MCF 10A (cell line): ENCODE measurements at places on chromosomes 5 and 9. TPM values are rescaled to one million over a fixed set of nuclear protein-coding genes. Genes with fewer than 3 reads are reported as not detected.
A peak's percentile ranks its signal among the peaks of the same experiment; 100 is the strongest.

GRCh38 chr5:38783011-38783561, 62.7 kb upstream of the OSMR start:
- DNase-seq = peak; percentile 85

The ECM2 gene
- 10.2 and 13.5 TPM in 2 replicates for total RNA-seq

- DNase-seq = no peak
These were observed 5.7 kb downstream of the C9orf43 start for GRCh38 chr9:113416149-113416721.

DNA sequence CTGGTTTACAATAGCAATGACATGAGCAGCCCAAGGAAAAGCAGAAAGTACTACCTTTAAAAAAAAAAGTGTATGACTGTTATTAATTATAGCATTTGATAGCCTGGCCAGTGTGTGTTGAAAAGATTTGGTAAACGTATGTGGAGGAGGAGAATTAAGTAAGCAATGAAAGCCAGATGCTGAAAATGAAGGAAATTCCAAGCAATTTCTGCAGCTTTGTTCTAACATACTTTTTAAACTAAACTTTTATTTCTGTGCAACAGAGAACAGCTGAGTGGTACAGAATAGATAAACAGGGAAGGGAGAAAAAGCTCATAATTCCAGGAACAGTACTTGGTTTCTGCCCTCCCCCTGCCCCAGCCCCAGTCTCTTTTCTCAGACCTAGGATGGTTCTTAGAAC, 252.6 kb downstream of the ADAMTSL1 start:
- DNase-seq = no peak

The LRRC19 gene
- total RNA-seq = not detected in 2 replicates

The MYMK gene
- not detected in 2 replicates for total RNA-seq

- DNase-seq = peak; percentile 37
These were observed 789 bp downstream of the ACER2 start for GRCh38 chr9:19409401-19410194.

GRCh38 chr5:1134478-1134877, 22.6 kb upstream of the SLC12A7 start:
- DNase-seq = no peak

DNA sequence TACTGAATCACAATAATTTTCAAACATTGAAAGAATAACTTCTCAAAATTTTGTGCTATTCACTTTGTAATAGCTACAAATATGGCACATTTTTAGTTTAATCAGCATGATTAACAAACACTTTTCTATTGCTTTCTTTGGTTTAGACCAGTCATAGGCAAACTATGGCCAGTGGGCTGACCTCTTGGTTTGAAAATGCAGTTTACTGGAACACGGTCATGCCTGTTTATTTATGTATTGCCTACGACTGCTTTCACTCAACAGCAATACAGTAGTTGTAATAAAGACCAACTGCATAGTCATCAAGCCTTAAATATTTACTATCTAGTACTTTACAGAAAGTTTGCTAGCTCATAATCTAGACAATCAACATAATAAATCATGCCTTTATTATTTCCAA, 810.8 kb downstream of the TLE1 start:
- no peak for DNase-seq

DNA sequence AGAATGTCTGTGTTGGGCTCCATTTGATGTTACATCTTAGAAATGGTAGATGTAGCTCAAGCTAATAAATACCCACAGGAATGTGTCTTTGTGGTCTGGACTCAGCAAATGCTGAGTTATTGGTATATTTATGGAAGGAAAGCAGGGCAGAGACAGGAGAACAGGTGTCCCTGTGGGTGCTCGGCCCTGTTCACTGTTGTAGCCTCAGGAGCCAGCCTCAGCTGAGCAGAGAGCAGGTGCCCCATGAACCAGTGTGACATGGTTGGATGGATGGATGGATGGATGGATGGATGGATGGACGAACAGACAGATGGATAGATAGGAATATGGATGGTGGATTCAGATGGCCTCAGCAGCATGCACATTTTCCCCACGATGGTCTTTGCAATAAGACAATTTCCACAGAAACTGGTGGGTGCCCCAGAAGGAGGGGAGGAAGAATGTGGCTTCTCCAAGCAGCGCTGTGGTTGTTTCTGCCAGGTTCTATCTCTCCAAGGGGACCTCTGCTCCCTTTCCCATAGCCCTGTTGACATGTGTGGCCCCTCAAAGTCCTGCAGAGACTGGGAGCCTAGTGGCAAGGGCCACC, 8.2 kb upstream of the IRF1 start:
- no peak for DNase-seq

GRCh38 chr9:135255033-135255840, 167.8 kb downstream of the OLFM1 start:
- no peak for DNase-seq

DNA sequence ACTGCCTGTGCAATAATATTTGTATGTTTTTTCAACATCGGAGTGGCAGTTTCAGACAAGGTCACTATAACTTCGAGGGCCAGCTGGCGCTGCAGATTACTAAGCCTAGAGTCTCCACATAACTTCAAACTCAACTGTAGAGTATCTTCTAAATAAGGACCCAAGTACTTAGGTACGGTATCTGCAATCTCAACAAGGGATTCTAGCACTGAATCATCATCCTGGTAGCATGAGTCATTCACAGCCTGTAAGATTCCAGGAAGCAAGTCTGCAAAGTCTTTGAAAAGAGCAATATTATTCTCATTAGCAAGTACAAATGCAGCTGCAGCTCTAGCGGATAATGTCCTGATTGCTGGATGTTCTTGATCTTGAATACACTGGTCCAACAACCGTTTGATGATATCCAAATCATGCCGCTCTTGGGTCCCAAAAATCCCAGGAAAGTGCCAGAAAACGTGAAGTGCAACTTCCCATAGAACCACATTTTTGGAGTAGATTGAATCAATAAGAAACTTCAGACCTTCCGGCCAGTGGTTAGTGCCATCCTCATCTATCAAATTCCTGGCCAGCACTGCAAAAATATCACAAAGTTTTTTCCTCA, 654 bp downstream of the RANBP6 start:
- DNase-seq = peak; percentile 65

The PDCD1LG2 gene
- 1.8 and 3.2 TPM in 2 replicates for total RNA-seq

DNA sequence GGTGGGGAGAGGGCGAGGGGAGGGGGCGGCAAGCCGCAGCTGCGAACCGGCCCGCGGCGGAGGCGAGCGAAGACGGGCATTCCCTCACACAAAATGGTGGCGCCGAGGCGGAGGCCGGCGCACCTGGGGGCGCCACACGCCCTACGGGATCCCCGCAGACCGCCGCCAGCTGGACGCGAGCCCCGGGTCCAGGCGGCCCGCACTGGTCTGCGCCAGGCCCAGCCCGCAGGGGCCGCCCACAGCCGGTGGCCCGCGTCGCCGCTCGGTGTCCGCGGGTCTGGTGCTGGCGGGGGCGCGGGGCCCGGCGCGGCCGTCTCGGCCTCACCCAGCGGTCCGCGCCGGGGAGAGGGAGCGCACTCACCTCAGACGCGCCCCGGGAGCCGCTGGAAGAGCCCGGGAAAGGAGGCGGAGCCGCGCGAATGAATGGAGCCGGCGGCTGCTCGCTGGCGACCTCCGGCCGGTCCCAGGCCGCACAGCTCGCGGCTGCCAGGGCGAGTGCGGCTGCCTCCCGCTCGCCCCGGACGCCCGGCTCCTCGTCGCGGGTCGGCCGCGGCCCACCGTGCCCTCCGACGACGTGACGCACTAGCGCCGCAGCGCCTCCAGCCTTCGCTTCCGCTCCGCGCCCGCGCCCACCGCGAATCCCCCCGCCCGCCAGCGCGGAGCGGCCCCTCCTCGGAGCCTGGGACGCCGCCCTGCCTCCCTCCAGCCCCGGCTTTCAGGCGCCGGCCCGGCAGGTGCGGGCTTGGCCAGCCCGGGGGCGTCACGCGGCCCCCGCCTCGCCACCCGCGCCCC, at the start of gene FAM169A:
TSS of gene FAM169A (minus strand) at position 584 of the 792 bp plus-strand sequence. CDS start 24,711 bp downstream, outside the sequence.
- DNase-seq = peak; percentile 63

DNA sequence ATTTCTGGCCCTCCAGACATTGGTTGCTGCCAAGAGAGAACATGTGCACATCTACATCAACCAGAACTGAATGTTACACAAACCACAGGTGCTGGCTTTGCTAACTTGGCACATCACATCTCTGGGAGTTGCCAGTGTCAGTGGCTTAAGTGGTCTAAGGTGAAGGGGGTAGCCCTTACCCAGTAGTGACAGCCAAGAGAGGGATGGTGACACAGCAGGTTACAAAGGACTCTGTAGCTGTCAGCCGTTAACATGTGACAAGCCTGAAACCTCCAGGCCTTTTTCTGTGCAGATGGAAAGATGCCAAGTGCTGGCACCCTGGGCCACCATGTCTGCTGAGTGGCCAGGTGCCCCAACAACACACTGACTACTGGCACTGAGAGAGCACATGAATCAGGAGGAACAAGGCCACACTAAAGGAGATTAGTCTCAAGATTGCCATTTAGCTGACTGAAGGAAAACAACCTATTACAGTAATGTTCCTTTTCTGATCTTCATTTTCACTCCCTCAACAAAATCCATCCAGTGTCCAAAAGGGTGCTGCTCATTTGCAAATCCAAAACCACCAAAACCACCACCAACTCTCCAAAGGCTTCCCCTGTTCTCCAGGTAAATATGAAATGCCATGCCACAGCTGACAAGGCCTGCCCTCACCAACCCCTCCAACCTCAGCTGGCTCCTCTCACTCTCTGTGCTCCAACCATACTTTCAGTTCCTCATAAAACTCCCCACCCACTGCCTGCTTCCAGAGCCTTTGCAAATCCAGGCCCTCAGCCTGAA, 20.2 kb downstream of the SIL1 start:
- peak; percentile 33 for DNase-seq

DNA sequence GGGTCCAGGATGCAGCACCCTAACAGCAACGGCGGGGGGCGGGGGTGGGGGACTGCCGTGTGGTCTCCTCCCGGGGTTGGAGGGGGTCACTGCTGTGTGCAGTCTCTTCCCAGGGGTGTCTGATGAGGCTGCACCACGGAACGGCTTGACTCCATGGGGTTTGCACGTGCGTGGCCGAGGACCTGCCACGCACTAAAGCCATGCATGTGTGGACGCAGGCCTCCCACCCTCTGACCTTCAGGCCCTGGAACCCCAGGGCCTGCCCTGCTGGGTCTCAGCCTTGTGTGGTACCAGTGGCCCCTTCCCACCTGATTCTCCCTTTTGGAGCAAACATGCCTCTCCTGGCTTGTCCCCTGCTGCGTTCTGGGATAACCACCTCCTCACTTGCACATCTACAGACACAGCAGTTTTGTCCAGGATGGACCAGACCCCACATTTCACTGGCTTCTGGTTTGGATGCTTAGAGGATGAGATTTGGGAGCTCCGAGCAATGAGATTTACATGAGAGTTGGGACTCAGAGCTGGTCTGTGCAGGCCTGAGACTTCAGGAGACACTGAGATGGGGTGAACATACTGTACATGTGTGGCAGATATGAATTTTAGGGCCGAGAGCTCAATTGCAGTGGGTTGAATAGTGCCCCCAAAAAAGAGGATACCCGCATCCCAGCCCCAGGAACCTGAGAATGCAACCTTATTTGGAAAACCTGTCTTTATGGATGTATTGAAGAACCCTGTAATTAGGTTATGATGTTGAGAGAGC, 45.8 kb downstream of the SLC12A7 start:
- no peak for DNase-seq

DNA sequence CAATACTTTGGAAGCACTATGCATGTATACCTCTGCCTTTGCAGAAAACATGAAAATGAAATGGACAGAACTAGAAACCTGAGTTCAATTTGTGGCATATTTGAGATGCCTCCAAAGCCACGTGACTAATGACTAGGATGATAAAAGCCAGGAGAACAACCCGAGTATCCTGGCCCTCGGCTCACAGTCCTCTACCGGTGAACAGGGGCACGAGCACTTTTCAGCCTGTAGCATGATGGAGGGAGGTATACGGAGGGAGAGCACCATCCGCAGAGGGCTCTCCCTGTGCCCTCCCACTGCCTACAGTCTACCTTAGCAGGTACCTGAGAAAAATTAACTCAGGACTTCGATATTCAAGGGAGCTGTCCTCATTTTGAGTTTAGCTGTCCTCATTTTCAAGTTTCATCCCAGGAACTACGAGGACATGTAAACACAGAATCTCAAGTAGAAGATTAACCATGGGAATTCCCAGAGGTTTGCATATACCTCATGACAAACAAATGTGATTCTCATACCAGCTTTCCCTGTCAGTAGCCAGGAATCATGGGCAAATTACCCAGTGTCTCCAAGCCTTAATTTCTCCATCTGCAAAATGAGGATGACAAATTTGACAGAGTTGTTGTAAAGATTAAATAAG, 249.3 kb downstream of the DNAH5 start:
- no peak for DNase-seq

DNA sequence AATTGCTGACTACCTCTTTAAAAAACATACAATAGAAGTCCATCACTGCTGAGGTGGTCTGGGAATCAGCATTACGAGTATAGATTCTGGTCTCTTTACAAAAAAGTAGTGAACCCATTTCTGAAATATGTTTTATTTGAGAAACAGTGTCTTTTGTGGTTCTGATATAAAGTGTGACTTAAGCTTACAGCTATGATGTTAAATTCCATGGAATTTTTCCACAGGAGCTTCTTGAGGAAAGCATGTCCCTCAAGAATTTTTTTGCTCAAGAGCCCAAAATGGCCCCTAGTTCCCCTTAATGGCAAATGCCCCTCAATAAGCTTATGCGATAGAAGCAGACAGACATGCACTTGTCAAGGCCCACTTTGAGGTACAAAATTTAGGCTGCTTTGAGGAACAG, 265.7 kb downstream of the FAM170A start:
- DNase-seq = no peak

- DNase-seq = peak; percentile 45
These were observed 568.3 kb downstream of the CSNK1G3 start for GRCh38 chr5:124080256-124080655.

The ZNF474 gene
- total RNA-seq = 0.25 and 0.56 TPM in 2 replicates

The SOX30 gene
- 0.15 TPM in 1 of 2 replicates, not detected in the other for total RNA-seq

DNA sequence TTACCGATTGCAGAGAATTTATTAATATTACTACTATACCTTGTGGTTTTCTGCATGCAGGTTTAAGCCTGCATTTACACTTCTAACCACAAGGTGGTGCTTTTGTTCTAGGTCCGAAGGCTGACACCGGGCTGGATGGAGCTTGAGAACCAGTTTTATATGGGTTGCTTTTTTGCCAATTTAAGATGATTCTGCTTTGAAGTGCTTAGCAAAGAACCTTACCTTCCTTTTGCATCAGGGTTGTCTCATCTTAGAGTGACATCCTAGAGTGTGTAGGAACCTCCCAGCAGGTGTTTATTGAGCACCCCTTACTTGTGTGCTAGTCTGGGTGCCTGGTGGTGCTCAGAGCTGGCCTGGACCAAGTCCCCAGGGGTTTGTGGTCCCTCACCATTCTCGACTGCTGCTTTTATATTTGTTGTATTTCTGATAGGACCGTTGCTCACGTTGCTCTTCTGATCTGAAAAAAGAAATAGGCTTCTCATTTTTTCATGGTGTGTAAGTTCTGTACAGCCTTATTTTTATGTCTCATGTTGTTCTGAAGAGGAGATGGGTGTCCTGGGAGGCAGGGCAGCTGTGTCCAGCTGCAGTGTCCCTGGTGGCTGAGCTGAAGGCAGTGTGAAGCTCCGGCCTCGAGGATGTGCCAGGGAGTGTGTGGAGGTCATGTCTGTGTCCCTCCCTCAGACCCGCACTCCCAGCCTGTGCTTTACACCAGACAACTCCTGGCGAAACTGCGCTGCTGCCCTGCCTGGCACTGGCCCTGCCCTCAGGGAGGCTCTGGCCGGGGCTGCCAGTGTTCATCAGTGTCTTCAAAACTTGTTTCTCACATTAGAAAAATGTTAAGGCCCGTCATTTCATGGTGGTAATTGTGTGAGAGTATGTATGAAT, 54.3 kb downstream of the EHMT1 start:
- peak; percentile 68 for DNase-seq

GRCh38 chr5:20536341-20536740, 548.3 kb upstream of the CDH18 start:
- no peak for DNase-seq
